ENCODE measurements at places on chromosomes 7 and 10.

DNA sequence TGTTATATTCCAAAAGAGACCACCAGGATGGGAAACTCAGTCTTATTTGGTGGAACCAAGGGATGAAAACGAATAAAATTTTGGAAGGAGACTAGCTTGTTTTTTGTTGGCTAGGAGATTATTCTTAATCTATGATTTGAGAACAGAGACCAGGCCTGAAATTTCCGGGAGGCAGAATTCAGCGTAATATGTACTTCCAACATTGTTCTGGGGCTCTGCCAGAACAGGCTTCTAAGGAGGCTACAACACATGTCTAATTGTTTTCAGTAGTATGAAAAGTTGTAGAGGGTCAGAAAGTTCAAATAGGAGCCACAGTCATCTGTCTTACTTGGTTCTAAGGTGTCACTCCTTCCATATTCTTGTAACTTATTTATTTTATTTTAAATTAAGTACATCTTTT, 1.7 kb downstream of the DDX21 start:
- no peak for DNase-seq

DNA sequence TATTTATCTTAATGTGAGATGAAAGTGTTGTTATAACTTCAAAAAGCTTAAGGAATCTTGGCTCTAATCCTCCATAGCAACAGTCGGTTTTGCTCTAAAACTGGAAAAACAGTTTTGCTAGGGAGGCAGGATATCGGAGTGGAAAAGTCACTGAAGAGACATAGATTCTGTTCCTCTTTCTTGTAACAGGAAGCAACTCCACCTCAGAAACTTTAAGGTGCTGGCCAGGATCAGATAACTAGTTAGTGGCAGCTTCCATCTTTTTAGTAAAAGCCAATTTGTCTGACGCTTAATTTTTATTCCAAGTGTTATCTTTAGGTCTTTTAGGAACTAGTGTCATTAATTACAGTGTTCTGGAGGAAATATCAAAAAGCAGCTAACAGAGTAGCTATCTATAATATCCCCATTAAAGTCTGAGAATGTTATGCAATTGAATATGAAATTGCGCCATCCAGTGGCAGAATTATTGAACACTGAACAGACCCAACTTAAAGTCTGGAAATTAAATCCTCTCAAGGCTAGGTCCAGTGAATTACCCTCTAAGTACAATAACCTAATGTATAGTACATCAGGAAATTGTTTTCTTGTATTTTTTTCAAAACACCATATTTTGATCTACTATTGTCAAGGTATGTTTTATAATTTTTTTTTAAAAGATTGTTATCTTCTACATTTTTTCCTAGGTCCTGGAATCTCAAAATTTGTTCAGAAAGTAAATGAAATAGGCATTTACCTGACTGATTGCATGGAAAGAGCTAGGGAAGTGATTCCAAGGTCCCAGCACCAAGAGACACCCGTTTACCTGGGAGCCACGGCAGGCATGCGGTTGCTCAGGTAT, 65.9 kb upstream of the CC2D2B start:
- no peak for DNase-seq

GRCh38 chr10:112678581-112678980, 231.6 kb downstream of the VTI1A start:
- no peak for DNase-seq

DNA sequence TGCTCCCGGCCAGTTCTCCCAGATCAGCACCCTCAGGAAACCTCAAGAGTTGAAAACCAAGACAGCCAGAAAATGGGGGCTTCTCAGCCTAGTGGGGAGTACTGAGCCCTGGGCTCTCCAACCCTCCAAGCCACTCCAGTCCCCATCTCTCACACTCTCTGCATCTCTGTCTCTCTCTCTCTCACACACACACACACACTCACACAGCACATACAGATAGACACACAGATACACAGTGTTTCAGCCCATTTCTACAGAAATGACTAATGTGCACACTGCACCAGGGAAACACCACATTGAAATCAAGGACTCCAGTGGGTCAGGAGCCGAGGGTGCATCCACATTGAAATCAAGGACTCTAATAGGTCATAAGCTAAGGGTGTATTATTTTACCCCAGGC, 107.5 kb downstream of the MKI67 start:
- no peak for DNase-seq

- DNase-seq, result no peak
Measured at GRCh38 chr7:55254242-55254595, 110.9 kb upstream of the LANCL2 start.

DNA sequence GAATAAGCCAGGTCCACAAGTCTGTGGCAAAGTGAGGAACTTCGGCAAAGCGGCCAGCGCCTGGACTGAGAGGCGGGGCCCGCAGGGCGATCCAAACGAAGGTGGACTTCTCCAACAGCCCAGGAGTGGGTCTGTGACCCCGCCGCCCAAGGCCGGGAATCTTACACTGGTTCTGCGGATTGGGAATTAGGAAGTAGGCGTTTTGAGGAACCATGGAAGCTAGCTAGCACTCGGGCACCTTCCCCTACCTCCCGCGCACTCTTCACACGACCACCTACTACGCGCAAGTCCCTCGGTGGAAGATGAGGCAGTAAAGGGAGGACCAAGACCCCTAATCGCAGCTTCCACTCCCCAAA, 570 bp upstream of the ARF5 start:
- no peak for DNase-seq

GRCh38 chr10:95837783-95838182, 70.0 kb upstream of the CC2D2B start:
- no peak for DNase-seq

- DNase-seq, result no peak
Measured at GRCh38 chr10:125016123-125016522, 74.2 kb downstream of the ZRANB1 start.

DNA sequence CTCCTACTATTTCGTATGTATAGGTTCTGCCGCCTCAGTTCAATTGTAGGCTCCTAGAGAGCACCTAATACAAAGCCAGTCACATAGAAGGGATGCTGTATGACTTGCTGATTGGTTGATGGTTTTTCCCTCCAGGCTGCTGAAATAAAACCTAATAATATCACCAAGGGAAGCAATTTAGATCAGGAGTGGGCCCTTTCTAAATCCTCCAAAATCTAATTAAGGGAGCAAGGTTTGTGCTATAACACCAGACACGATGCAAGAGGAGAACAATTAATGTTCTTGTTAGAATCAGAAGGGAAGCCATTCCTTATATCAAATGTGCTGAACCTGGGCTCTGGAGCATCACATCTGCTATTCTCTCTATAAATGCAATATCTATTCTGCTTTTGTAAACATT, 42.0 kb upstream of the SLC13A1 start:
- no peak for DNase-seq

Data from activated T-cell treated with anti-CD3 and anti-CD28 coated beads, Interleukin-2, amount 50 U/mL, for 24 hours (primary cell).